ENCODE measurements at places on chromosomes 4 and X.

DNA sequence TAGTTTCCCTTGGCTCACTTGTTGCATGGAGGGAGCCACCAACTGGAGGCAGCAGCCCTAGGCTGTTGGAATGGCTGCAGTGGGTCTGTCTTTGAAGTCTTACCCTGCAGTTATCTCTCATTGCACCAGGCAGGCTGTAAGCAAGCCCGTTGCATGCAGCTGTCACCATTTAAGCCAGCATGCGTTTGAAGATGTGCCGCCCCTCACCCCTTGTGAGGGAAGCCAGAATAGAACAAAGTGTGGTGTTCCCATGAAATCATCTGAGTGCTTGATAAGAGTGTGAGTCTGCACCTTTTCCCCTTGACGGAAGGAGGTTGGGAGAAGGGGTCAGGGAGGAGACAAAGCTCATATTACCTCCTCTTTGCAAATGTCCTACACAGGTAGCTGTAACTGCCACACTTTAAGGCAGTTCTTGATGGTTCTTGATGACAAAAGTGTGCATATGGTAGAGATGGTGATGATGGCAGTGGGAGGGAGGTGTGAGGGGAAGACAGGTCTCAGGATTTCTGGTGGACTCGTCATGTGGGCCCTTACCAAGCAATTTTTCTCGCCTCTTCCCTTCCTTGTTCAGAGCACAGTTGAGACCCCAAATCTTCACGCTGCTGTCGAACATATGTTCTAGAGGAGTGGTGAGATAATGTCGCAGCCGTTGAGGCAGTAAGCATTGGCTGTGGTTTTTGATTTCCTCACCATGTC lies 191.4 kb upstream of the LEF1 start:
- no peak overlapping the region for H3K27ac ChIP-seq
- no peaks in the 10 kb centered on the region for H3K36me3 ChIP-seq
- no peak overlapping the region for H3K4me3 ChIP-seq
- peaks cover 2% of the 10 kb centered on the region for H3K4me1 ChIP-seq
- DNase-seq, result no peak

GRCh38 chr4:120819805-120820437 lies 102.6 kb downstream of the PRDM5 start:
- H3K36me3 ChIP-seq, result no peaks in the 10 kb centered on the region
- no peaks in the 10 kb centered on the region for H3K4me1 ChIP-seq
- no peak overlapping the region for H3K4me3 ChIP-seq

DNA sequence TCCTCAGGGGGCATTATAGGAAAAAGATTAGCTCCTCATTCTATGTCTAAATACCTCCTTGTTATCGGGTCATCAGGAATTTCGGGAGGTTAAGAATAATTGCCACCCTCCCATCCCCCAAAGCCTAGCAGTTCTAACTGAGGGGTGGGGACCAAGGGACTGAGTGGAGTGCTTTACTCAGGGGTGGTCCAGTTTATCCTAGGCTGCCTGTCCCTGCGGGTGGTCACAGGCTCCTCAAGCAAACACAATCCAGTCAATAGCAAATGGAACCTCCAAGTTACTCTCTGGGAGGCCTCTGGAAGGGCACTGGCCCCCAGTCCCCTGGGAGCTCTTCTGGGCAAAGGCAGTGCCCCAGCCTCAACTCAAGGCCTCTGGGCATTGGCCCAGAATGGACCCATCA lies 6.7 kb downstream of the ELF4 start:
- H3K27ac ChIP-seq, result no peak overlapping the region
- H3K4me1 ChIP-seq, result peaks cover 80% of the 10 kb centered on the region
- no peak overlapping the region for H3K4me3 ChIP-seq
- peaks cover 4% of the 10 kb centered on the region for H3K36me3 ChIP-seq
- no peak for DNase-seq

DNA sequence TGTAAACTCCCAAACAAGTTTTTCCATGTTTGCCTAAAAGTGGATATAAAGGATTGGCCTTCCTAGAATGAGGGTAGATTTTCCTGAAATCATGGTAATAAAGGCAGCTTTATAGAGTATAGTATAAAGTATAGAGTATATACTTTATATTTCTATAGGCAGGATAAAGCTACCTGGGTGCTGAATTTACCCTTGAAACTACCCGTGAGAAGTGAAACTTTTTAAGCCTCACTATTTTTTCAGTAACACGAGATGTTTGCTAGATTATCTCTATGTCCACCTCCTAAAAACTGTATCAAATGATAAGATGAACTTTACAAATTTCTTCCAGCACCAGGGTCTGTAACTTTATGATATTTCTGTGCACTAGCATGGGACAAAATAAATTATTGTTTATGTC lies 340.0 kb upstream of the GALNTL6 start:
- H3K27ac ChIP-seq, result no peak overlapping the region
- no peaks in the 10 kb centered on the region for H3K27me3 ChIP-seq
- no peak overlapping the region for H3K4me3 ChIP-seq
- peaks cover 2% of the 10 kb centered on the region for H3K4me1 ChIP-seq
- no peaks in the 10 kb centered on the region for H3K36me3 ChIP-seq
- no peak for DNase-seq

DNA sequence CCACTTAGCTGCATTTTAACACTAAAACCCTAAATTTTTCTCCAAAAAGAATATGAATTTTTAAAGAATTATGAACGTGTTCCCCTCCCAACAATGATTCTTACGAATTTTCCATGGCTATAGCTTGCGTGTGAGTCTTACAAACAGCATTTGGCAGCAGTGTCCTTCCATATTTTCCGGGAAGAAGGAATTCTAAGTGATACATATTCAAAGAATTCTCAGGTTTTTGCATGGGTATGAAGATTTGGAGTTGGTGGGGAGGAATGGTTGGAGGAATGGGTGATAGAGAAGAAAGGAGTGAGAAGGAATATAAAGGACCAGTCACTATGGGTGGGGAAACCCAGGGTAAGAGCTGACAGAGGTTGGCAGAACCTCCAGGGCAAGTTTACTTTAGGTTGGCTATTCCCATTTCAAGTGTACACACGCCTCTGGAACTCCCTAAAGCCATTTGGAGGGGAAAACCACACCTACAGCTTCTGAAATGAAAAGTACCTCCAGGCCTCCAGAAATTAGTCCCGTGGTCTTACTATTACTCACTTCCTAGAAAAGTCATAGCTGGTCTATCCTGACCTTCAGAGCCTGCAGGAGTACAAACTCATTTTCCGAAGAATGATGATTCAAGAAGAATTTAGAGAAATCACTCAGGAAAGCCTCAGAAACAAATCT lies 420.8 kb upstream of the DIPK2B start:
- H3K4me1 ChIP-seq, result peaks cover 3% of the 10 kb centered on the region
- H3K27ac ChIP-seq, result no peak overlapping the region
- peak; percentile 5 for DNase-seq
- H3K27me3 ChIP-seq, result peaks cover 4% of the 10 kb centered on the region

DNA sequence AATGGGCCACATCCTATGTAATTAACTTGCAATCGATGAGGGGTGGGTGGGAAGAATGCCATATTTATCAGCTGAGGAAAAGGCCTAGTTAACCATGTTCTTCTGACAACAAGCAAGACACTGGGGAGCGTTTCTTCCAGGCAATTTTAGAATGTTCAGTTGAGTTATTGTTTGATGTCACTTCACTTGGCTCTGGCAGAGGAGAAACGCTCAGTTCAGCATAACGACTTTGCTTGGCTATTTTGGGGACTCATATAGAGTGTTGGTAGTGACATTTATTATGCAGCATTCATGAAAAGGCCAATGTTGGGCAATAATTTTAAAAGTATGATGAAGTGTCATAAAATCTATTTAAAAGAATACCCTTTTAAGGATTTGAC lies 648 bp downstream of the SYNPO2 start:
- peaks cover 11% of the 10 kb centered on the region for H3K4me1 ChIP-seq
- no peak overlapping the region for H3K27ac ChIP-seq
- H3K4me3 ChIP-seq, result peak overlapping the region; percentile 88
- no peak for DNase-seq
- H3K27me3 ChIP-seq, result peaks cover 34% of the 10 kb centered on the region
- no peaks in the 10 kb centered on the region for H3K36me3 ChIP-seq

- H3K4me1 ChIP-seq, result peaks cover 6% of the 10 kb centered on the region
- H3K27ac ChIP-seq, result no peak overlapping the region
- DNase-seq, result peak; percentile 6
- no peak overlapping the region for H3K4me3 ChIP-seq
Measured at GRCh38 chrX:124239911-124240310, 92.5 kb upstream of the TEX13D start.

GRCh38 chr4:24003926-24004325 lies 114.1 kb upstream of the PPARGC1A start:
- H3K4me3 ChIP-seq, result no peak overlapping the region
- H3K27me3 ChIP-seq, result peaks cover 4% of the 10 kb centered on the region
- no peak for DNase-seq
- no peaks in the 10 kb centered on the region for H3K4me1 ChIP-seq
- no peaks in the 10 kb centered on the region for H3K36me3 ChIP-seq
- no peak overlapping the region for H3K27ac ChIP-seq

DNA sequence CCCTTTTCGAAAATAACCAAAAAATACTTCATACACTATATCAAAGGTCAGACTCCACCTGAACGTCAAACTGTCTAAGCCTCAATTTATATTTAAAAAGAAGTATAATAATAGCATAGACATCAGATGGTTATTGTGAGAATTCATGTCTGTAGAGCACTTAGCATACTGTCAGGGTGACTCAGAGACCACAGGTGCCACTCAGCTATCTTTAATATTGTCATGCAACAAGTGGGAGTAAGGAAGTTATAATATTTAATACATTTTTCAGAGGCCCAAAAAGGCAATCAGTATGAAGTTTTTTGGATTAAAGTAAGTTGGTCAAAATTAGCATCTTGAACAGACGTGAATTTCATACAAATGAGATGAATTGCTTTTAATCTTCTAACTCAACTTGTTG lies 93.3 kb downstream of the PHOX2B start:
- no peak overlapping the region for H3K27ac ChIP-seq
- peaks cover 6% of the 10 kb centered on the region for H3K27me3 ChIP-seq
- H3K4me3 ChIP-seq, result no peak overlapping the region
- no peaks in the 10 kb centered on the region for H3K36me3 ChIP-seq
- DNase-seq, result no peak

GRCh38 chr4:123651536-123652180 lies 255.1 kb downstream of the SPRY1 start:
- no peak overlapping the region for H3K4me3 ChIP-seq
- H3K27ac ChIP-seq, result no peak overlapping the region
- no peak for DNase-seq

- no peak overlapping the region for H3K27ac ChIP-seq
- no peak overlapping the region for H3K4me3 ChIP-seq
- DNase-seq, result no peak
- no peaks in the 10 kb centered on the region for H3K4me1 ChIP-seq
Measured at GRCh38 chr4:8544282-8544681, 35.9 kb upstream of the GPR78 start.

- H3K27me3 ChIP-seq, result no peaks in the 10 kb centered on the region
- peaks cover 1% of the 10 kb centered on the region for H3K36me3 ChIP-seq
- H3K4me1 ChIP-seq, result no peaks in the 10 kb centered on the region
- no peak for DNase-seq
Measured at GRCh38 chrX:10570601-10571000, 49.8 kb downstream of the MID1 start.

DNA sequence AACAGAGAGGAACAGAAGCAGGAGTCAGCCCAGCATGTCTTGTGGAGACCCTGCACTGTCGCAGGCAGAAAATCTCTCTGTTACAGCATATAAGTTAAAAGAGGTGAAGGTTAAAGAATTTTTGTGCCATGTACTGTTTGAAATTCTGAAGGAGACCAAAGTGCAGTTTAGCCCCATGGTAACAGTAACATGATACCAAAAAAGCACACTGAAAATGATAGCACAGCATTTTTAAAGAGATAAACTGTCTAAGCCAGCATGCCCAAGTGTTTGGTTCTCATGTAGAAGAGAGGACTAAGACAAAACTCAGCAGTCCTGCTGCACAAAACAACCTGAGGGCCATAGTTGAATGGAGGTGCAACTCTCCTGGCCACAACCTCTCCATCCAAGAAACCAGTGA lies 41.9 kb upstream of the PARM1 start:
- H3K4me3 ChIP-seq, result no peak overlapping the region
- no peak for DNase-seq
- H3K27ac ChIP-seq, result peak overlapping the region; percentile 52
- H3K36me3 ChIP-seq, result no peaks in the 10 kb centered on the region
- H3K4me1 ChIP-seq, result no peaks in the 10 kb centered on the region
- H3K27me3 ChIP-seq, result no peaks in the 10 kb centered on the region

DNA sequence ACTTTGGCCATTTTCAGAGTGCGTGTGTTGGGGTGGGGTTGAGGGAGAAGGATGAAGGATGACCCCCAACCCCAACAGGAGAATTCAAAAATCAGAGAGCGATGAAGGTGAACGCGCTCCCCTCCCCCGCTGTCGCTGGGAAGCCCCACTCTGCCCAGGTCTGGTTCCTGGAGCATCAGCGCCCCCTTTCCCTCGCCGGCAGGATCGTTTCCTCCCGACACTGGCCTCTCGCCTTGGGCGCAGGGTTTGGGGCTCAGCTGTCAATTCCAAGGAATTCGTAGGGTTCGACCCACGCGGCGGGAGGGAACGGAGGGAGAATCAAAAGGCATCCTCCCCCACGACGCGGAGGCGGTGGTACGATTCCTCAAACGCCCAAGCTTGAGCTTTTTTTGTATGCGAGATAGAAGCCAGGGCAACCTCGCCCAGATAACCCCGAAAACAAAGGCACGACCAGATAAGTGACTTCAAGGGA lies 1.0 kb upstream of the PDGFRA start:
- no peak for DNase-seq
- peaks cover 30% of the 10 kb centered on the region for H3K4me1 ChIP-seq
- peak overlapping the region; percentile 69 for H3K4me3 ChIP-seq
- peak overlapping the region; percentile 88 for H3K27ac ChIP-seq
- no peaks in the 10 kb centered on the region for H3K36me3 ChIP-seq

- no peak for DNase-seq
- no peaks in the 10 kb centered on the region for H3K4me1 ChIP-seq
- no peaks in the 10 kb centered on the region for H3K36me3 ChIP-seq
- H3K4me3 ChIP-seq, result no peak overlapping the region
Measured at GRCh38 chr4:78372355-78372988, 179.1 kb upstream of the ANXA3 start.

DNA sequence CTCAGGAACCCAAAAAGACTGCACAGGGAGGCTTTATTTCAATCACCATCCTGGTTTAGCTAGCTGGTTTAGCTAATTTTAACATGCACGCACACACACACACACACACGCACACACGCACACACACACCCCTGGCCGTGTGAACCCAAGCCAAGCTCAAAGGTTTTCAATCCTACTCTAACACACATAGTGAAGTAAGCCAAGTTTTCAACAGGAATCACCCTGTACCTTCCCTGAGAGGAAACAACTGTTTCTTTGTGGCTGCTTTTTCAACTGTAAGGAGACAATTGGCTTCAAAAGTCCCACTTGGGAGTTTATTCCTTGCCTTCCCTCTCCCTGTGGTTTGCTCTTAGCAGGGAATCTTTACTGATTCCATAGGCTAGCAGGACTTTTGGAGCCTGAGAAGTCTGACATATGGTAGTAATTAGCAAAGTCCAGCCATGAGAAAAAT lies 98.9 kb upstream of the BMP3 start:
- no peaks in the 10 kb centered on the region for H3K4me1 ChIP-seq
- H3K27me3 ChIP-seq, result no peaks in the 10 kb centered on the region
- no peak overlapping the region for H3K4me3 ChIP-seq
- no peaks in the 10 kb centered on the region for H3K36me3 ChIP-seq
- H3K27ac ChIP-seq, result no peak overlapping the region

DNA sequence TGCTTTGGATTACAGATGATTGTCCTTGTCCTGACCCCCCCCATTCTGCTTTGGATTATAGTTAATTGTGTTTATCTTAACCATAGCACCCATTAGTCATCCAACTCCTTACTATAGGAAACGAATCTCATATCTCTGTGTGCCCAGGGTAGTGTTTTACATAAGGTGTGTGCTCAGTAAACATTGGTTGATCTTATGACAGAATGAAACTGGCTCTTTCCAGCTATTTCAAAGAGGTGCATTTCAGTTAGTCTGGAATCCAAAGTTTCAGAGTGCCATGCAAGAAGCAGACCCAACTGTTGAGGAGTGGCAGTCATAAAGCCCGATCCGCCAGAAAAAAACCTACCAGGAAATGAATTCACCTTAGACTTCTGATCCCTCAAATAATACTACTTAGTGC lies 14.7 kb downstream of the TRIM2 start:
- peaks cover 34% of the 10 kb centered on the region for H3K4me1 ChIP-seq
- no peak overlapping the region for H3K4me3 ChIP-seq
- H3K36me3 ChIP-seq, result no peaks in the 10 kb centered on the region
